8988T (cell line): ENCODE measurements at places on chromosomes 1 and 21.

GRCh38 chr21:38470755-38471154, 27.5 kb downstream of the ERG start:
- DNase-seq, result no peak

- DNase-seq, result no peak
These were observed 40.2 kb upstream of the IL10 start for GRCh38 chr1:206812471-206812870.

GRCh38 chr1:7382971-7383370, 388.1 kb upstream of the VAMP3 start:
- no peak for DNase-seq

- DNase-seq, result no peak
These were observed 23.4 kb upstream of the COL16A1 start for GRCh38 chr1:31727195-31727594.
